NCI-H2081 (cell line): ENCODE measurements at places on chromosomes 3 and 15.

GRCh38 chr15:59406446-59406845, 31.5 kb upstream of the FAM81A start:
- DNase-seq = no peak

- no peak for DNase-seq
These were observed 3.0 kb upstream of the CPEB1 start for GRCh38 chr15:82650046-82650670.

DNA sequence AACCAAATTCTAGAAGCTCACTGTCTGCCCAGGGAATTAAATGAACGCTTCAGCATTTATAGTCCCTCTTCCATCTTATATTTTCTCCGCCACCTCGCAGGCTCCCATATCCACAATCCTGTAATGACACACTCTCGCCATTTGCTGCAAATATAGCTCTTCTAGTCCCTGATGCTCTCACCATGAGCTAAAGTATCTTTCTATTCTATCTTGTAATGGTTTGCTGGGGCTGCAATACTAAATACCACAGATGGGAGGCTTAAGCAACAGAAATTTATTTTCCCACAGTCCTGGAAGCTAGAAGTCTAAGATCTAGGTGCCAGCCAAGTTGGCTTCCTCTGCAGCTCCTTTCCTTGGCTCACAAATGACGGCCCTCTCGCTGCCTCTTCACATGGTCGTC, 106.9 kb upstream of the NPHP3 start:
- DNase-seq = no peak

- no peak for DNase-seq
These were observed 84.7 kb downstream of the DCUN1D1 start for GRCh38 chr3:182895513-182896112.

GRCh38 chr3:105366326-105367062, at the start of gene ALCAM:
ALCAM (plus strand) TSS chr3:105366909.
- DNase-seq = peak; percentile 100

DNA sequence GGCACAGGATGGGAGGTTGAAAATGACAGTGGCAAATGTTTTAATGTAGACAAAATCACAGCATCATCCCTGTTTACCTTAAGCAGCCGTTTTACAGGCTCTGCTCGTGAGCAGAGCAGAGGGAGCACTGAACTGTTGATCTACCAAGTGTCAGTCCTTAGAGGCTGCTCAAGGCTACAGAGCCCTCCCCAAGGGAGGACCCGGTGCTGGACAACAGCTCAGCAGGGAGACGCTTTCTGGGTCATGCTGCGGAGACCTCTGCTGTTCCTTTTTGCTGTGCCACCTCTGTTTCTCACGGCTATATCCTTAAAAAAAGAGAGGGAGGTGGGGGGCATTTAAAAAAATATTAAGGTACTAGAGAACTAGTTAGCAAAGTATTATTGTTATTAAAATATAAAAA, 400.2 kb downstream of the GABRB3 start:
- DNase-seq = no peak

DNA sequence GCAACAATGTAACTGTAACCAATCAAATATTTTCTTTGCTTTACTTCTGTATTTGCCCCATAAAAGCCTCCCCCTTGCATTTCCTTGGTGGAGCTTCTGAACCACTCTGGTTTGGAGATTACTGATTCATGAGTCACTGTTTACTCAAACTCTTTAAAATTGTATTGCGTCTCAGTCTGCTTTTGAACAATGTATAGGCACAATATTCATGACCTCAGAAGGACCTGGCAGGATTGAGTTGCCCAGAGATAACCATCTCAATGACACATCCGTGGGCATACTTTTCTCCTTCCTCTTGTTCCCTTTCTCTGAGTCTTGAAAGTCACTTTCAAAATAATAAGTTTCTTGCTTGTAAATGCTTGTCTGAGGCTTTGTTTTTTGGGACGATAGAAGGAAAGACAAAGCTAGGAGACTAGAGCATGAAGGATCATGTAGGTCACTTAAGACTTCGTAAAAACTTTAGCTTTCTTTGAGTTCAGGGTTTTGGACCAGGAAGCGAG, 57.1 kb upstream of the POU1F1 start:
- no peak for DNase-seq

DNA sequence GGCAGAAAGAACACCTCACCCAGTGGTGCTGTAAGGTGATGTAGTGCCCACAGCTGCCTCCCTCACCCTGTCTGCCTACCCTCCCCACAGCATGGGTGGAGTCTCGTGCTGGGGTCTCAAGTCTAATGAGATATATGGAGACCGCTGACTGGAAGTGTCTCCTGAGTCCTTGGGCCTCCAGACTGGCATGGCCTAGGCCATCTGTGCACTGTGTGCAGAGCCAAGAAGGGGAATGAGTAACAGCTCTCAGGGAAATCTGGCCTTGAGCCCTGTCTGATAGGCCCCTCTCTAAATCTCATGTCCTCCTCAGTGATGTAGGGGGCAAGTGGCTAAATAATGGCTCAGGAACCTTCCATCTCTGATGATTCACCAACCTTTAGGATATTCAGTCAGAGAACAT, 277.4 kb downstream of the PLCL2 start:
- DNase-seq = no peak

DNA sequence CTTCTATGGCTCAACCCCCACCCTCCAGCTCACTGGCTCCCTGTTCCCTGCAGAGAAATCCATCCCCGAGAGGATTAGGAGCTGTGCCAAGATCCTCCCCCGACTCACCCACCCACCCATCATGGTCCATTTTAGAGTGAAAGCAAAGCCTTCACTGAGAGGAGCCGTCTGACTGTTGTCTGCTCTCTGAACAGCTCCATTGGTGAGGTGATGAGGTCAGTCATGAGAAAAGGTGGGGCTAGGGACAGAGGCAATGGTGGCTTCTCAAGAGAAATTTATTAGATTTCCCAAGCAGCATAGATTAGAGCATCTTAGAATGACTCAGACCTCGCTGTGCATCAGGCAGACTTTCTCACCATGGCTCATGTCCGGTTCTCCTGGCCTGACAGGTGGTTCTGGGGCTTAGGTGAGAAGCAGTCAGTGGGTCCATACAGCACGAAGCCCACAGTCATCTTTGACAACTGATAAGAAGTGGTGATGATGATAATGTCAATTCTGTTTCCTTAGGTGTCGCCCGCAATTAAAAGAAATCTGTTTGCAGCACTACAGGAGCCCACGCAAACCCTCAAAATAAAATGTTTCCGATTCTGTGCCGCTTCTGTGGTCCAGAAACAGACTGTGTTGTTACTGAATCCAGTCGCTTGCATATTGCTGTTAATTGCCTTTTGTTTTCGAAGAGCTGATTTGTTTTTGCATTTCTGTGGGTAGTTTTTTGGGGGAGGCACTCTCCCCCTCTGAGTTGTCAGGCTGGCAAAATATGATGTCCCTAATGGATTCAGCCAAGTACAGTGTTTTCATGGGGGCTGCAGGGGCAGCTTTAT, 24.8 kb upstream of the RHO start:
- DNase-seq = peak; percentile 95

DNA sequence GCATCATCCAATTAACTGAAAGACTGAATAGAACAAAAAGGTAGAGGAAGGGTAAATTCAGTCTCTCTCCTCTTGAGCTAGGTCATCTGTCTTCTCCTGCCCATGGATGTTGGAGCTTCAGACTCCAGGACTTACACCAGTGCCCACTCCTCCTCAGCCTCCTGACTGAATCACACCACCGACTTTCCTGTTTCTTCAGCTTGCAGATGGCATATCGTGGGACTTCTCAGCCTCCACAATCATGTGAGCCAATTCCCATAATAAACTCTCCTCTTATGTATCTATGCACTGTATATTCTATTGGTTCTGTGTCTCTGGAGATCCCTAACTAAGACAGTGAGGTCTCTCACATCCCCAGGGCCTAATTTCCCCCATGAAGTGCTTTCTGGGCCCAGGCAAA, 140.4 kb downstream of the CD47 start:
- DNase-seq = no peak

DNA sequence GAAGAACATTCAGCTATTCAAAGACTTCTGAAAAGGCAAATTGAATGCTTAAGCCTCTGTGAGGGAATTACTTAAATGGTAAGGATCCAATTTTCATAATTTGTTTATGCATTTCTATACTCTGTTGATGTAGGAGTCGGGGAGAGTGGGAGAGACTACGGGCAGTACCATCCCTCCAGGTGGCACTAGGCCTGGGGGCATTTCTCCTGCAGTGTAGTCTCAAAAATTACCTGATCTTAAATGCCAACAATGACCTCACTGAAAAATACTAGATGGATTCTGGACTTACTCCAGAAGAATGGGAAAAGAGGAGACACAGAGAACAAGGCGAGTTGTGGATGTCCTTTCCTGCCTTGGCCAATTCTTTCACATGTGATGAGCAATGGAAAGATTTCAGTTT, 77.8 kb upstream of the PLXND1 start:
- DNase-seq = peak; percentile 19

- DNase-seq = no peak
These were observed 307.9 kb upstream of the RBMS3 start for GRCh38 chr3:28972921-28973320.

DNA sequence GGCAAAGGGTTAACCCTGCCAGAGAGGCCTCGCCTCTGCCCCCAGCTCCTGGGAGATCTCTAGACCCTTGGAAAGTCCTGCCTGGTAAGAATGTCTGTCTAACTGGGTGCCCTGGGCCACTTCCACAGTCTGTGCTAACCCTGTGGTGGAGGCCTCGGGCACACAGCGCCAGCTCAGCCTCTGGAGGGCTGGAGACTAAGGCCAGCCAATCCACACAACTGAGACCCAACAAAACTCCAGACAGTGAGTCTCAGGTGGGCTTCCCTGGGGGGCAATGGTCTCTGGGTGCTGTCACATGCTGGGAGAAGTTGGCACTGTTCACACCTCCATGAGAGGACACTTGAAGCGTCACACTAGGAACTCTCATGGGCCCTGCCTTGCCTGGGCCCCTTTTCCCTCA, 19.5 kb downstream of the ZXDC start:
- DNase-seq = no peak

GRCh38 chr3:13539292-13539638, 9.7 kb upstream of the FBLN2 start:
- no peak for DNase-seq

DNA sequence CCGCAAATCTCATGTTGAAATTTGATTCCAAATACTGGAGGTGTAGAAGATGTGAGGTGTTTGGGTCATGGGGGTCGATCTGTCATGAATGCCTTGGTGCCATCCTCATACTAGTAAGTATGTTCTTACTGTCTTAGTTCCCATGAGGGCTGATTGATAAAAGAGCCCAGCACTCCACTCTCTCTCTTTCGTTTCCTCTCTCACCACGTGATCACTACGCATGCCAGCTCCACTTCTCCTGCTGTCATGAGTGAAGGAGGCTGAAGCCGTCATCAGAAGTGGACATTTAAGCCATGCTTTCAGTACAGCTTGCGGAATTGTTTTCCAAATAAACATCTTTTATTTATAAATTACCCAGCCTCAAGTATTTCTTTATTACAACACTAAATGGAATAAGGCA, 6.1 kb downstream of the OR5H15 start:
- DNase-seq = no peak

GRCh38 chr15:48063411-48063985, 57.3 kb upstream of the SLC24A5 start:
- DNase-seq = no peak

- DNase-seq = no peak
These were observed 877 bp upstream of the GP5 start for GRCh38 chr3:194399874-194400411.
